Stimulated activated memory B cell treated with anti-CD40 and anti-IgM and Interleukin-4, amounts not matched to agents 10 μg/mL and 1 μg/mL and 100 μg/mL, for 72 hours (primary cell): ENCODE measurements at places on chromosomes 6 and 20.

GRCh38 chr6:5905431-5906339 lies 101.0 kb downstream of the NRN1 start:
- H3K36me3 ChIP-seq: no peaks in the 10 kb centered on the region
- no peaks in the 10 kb centered on the region for H3K27me3 ChIP-seq
- no peak overlapping the region for H3K27ac ChIP-seq
- ATAC-seq: no peak
- H3K4me3 ChIP-seq: no peak overlapping the region

DNA sequence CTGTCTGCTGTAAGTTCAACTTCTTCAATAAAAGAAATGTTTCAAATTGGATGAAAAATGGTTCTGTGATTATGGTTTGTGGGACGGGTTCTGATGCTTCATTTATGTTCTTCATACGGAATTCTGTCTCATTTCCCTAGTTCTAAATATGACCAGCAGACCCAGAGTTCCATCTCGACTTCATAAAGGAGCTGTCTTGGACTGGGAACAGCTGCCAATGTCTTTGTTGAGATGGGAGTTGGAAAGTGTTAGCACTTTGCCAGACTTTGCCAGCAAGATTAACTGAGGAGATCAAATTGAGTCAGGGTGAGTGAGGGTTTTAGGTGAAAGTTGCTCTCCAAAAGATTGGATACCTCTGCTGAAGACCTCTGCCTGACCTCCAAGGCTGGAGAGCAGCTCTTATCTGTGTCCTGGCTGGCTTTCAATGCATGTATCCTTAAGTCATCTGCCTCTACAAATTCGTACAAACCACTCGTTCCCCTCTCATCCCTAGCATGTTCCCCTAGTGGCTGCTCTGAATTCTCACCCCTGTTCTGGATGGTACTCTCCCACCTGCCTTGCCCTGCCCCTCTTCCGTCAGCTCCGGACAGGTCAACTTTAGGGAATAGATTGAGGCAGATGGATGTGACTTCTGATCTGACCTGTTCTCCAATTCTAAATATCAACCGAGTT lies at the start of gene EFCAB8:
EFCAB8 (plus strand) TSS at position 223 of the 672 bp plus-strand sequence. CDS start 4,870 bp downstream, outside the sequence.
- peaks cover 33% of the 10 kb centered on the region for H3K36me3 ChIP-seq
- no peak within 1 kb of the TSS for H3K27ac ChIP-seq
- H3K4me1 ChIP-seq: peaks cover 5% of the 10 kb centered on the region
- no peak within 1 kb of the TSS for H3K4me3 ChIP-seq

DNA sequence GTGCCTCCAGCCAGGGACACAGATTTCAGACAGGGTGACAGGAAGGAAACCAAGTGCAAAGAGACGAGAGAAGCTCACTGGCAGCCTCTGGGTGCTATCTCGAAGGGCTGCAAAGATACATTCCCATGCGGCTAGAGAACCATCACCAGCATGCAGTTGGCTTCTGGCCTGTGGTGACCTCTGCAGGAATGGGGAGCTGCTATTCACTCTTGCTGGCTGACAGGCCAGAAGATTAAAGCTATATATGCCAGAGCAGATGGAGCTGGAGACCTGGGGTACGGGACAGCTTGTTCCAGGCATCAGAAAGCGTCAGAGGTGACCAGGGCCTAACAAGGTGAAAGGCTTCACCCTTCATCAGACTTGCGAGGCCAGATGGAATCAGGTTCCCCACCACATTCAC lies 20.0 kb downstream of the MAP1LC3A start:
- H3K27me3 ChIP-seq: no peaks in the 10 kb centered on the region
- H3K4me3 ChIP-seq: no peak overlapping the region
- peaks cover 49% of the 10 kb centered on the region for H3K36me3 ChIP-seq

- H3K4me3 ChIP-seq: peak overlapping the region; percentile 68
- peak overlapping the region; percentile 95 for H3K27ac ChIP-seq
- no peaks in the 10 kb centered on the region for H3K27me3 ChIP-seq
Observed at GRCh38 chr20:53708129-53708968, 114.7 kb upstream of the ZNF217 start.
